ENCODE measurements at places on chromosomes 3 and 15.

- no peaks in the 10 kb centered on the region for H3K36me3 ChIP-seq
- H3K27ac ChIP-seq: no peak overlapping the region
- DNase-seq: no peak
- no peaks in the 10 kb centered on the region for H3K27me3 ChIP-seq
- peaks cover 6% of the 10 kb centered on the region for H3K4me1 ChIP-seq
Observed at GRCh38 chr3:65995515-65995914, 43.2 kb downstream of the MAGI1 start.

GRCh38 chr15:76973362-76973743 lies 21.6 kb upstream of the PSTPIP1 start:
- no peaks in the 10 kb centered on the region for H3K36me3 ChIP-seq
- no peaks in the 10 kb centered on the region for H3K4me1 ChIP-seq
- peaks cover 40% of the 10 kb centered on the region for H3K27me3 ChIP-seq
- H3K4me3 ChIP-seq: no peak overlapping the region
- peak; percentile 20 for DNase-seq

DNA sequence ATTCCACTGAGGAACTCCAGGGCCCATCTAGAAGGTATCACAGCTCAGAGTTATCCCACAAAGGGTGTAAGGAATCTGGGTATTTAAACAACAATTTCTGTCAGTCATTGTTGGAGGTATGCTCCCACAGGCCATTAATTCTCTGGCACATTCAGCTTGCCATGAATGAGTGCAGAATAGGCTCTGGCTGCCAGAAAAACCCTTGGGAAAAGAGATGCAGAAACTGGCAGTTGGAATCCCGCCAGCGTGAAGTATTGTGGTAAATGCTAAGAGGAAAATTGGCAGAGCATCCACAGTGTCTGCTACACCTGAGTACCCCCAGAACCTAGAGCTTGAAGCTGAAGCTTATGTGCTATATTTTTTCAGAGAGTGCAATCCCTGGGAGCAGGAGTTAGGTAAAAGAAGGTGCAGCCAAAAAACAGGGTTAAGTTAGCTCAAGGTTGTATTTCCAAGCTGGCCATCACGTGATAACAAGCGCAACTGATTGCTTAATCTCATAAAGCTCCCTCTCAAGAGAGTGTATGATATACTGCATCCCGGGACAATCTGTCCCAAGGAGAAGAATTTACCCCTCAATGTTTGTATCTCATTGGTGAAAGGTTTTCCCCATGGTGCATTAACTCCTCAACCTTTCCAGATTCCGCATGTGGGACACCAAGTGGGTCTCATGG lies 94.2 kb upstream of the ACP3 start:
- DNase-seq: no peak
- no peaks in the 10 kb centered on the region for H3K4me1 ChIP-seq
- no peaks in the 10 kb centered on the region for H3K36me3 ChIP-seq

GRCh38 chr3:112334691-112335433 lies 1.9 kb downstream of the CD200 start:
- no peak for DNase-seq
- no peak overlapping the region for H3K27ac ChIP-seq
- no peaks in the 10 kb centered on the region for H3K4me1 ChIP-seq
- H3K36me3 ChIP-seq: no peaks in the 10 kb centered on the region
- peaks cover 10% of the 10 kb centered on the region for H3K27me3 ChIP-seq

DNA sequence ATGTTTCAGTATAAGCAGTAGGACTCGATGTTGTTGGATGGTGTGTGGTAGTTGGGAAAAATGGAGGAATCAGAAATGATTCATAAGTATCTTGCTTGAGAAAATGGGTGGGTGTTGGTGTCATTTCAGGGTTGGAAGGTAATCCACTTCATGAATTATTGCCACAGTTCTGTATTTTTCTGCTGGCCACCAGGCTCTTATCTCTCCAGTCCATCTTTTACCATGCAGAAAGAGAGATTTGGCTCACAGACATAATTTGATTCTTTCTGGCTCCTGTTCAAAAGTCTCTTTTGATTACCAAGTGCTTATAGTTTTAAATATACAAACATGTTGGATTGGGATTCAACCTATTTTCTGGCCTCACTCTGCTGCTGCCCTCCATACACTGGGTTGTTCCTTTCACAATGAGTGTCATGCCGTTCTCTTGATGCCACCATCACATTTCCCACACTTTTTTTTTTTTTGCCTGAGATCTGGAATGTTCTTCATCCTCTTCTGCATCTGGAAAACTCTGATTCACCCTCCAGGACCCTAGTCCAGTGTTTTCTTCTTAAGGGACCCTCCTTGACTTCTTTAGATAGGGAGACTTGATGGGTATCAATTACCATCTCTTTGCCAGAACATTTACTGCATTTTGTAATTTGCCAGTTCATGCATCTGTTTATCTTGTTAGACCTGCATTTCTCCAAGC lies 69.4 kb upstream of the GAP43 start:
- no peak for DNase-seq
- no peaks in the 10 kb centered on the region for H3K36me3 ChIP-seq
- H3K27ac ChIP-seq: no peak overlapping the region
- H3K4me1 ChIP-seq: no peaks in the 10 kb centered on the region

GRCh38 chr15:33114374-33114717 lies 80.2 kb downstream of the FMN1 start:
- no peak overlapping the region for H3K4me3 ChIP-seq
- peak; percentile 97 for DNase-seq
- no peaks in the 10 kb centered on the region for H3K36me3 ChIP-seq
- H3K4me1 ChIP-seq: peaks cover 19% of the 10 kb centered on the region
- H3K27ac ChIP-seq: peak overlapping the region; percentile 89
- no peaks in the 10 kb centered on the region for H3K27me3 ChIP-seq

DNA sequence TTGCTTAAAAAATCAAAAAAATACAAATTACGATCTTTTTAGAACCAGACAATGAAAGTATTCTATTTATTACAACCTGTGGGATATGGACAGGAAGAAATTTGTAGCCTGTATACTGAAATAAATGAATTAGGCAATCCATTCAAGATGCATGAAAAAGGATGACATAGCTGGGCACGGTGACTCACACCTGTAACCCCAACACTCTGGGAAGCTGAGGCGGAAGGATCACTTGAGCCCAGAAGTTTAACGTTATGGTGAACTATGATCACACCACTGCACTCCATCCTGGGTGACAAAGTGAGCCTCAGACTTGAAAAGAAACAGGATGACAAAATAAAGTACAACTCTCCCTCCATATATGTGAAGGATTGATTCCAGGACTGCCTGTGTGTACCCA lies 74.1 kb downstream of the MSL2 start:
- H3K27me3 ChIP-seq: no peaks in the 10 kb centered on the region
- no peaks in the 10 kb centered on the region for H3K4me1 ChIP-seq
- peak; percentile 9 for DNase-seq
- H3K36me3 ChIP-seq: peaks cover 8% of the 10 kb centered on the region
- no peak overlapping the region for H3K4me3 ChIP-seq

DNA sequence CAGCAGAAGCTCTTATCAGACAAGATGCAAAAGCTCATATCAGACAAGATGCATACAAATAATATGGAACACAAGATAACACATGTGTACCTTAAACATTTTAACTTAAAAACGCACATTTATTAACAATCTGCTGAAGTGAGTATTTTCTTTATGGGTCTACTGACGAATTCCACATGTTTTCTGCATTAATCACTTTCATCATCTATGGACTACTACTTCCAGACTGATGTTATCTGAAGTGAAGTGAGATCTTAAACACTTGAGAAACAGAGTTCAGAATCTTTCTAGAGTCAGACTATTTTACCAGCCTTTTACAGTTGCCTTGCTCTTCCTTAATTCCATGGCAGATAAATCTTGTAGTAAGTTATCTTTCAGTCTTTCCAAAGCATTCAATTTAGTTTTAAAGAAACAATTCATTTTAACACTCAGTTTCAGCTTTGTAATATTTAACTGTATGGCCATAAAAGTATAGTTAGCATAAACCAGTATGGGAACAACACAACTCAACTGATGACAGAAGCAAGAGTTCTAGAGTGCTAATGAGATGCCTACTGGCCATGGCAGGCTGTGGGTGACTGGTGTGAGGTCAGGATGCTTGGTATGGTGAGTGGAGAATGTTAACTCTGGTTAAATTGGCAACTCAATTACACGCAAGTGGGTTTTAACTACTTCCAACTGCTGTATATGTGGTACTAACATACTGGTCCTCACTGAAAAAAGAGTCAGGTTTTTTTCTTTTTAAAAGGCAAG lies 9.8 kb downstream of the CMTM6 start:
- H3K4me1 ChIP-seq: peaks cover 9% of the 10 kb centered on the region
- H3K27ac ChIP-seq: no peak overlapping the region
- no peaks in the 10 kb centered on the region for H3K27me3 ChIP-seq
- H3K36me3 ChIP-seq: 0 out of 2 replicates have a peak, but pooled peaks cover 3% of the 10 kb centered on the region

- peak; percentile 17 for DNase-seq
- H3K36me3 ChIP-seq: peaks cover 44% of the 10 kb centered on the region
- no peak overlapping the region for H3K4me3 ChIP-seq
- no peak overlapping the region for H3K27ac ChIP-seq
Observed at GRCh38 chr3:183968666-183969245, 48.9 kb downstream of the ABCC5 start.

GRCh38 chr15:63380151-63380807 lies 1.4 kb downstream of the CA12 start:
- H3K4me3 ChIP-seq: no peak overlapping the region
- no peaks in the 10 kb centered on the region for H3K27me3 ChIP-seq
- no peak for DNase-seq
- H3K36me3 ChIP-seq: no peaks in the 10 kb centered on the region
